ENCODE measurements at places on chromosomes 16 and 17.

GRCh38 chr17:8443756-8444155, 8.1 kb downstream of the NDEL1 start:
- DNase-seq = no peak

- no peak for DNase-seq
Observed at GRCh38 chr16:51922476-51922875, 624.5 kb downstream of the TOX3 start.

GRCh38 chr16:57357330-57358085, 1.1 kb upstream of the CCL22 start:
- no peak for DNase-seq

DNA sequence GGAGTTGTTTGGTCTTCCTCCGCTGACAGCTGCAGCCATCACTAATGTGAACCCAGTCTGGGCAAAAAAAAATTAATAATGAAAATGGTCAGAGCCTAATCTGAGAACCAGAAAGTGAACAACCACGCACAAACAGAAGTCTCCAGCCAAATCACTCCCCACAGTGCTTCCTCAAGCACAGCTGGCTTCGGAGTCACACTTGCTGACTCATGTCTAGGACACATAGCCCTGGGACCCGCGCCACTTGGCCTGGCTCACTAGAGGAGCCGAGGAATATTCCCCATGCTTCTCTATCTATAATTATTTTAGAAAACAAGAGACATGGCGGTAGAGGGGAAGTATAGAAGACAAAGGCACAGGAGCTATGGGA, 109.1 kb downstream of the ZFHX3 start:
- no peak for DNase-seq

DNA sequence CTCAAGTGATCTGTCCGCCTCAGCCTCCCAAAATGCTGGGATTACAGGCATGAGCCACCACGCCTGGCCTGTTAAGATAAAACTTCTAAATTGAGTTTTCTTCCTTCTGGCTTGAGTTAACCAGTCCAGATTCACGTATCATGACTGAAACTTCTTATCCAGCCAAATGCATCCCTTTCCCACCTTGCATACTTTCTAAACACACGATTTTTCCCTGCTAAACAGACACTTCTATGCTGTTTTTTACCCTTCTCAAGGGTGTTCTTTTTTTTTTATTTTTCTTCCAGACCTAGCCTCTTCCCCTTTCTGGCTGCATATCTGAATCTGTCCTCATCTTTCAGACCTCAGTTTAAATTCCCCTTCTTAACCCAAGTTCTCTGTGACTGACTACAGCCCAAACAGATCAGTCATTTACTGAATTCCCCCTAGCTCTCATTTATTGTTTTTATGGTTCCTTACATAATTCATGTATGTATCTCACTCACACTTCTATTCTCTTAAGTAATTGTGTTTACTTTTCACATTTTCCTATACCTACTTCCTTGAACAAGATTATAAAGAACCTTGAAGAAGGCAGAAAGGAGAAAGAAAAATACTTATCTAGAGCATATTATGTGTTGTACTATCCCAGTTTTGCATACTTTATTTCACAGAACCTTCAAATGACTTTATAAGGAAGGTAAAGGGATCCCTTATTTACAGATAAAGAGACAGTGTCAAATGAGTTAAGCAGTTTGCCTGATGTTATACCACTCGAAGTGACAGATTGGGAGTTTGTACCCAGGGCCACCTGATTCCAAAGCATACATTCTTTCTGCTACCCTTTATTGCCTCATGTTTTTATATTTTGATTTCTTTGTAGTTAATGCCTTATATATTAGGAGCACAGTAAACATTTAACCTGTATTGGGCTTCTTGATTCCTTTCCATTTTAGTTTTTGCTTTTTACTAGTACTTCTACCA, 5.2 kb downstream of the EVI2B start:
- no peak for DNase-seq

- DNase-seq = no peak
Observed at GRCh38 chr16:56783344-56783743, 53.4 kb downstream of the NUP93 start.

DNA sequence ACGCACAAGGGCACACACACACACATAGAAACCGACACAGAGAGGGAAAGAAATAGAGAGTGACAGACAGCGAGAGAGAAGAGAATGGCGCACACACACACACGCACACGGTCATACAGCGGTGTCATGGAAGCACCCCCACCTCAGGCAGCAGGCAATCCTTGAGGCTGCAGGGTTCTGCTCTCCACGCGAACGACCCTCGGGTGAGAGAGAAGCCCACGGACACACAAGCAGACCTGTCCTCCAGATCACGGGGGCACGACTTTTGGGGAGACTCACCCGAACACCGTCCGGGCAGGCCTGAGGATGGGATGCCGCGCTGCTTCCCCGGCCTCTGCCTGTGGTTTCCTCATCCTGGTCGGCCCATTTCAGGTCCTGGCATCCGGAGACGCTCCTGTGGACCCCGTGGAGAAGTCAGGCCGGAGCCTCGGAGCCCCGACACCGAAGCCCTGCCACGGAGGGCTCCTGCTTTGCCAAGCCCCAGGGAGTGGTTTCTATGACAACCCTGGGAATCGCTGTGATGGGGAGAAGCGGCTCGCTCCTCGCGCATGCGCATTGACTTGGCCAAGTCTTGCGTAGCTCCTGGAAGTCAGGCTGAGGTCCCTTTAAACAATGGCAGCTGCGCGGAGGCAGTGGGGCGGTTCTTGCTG, 118.2 kb upstream of the KCNJ18 start:
- DNase-seq = no peak

DNA sequence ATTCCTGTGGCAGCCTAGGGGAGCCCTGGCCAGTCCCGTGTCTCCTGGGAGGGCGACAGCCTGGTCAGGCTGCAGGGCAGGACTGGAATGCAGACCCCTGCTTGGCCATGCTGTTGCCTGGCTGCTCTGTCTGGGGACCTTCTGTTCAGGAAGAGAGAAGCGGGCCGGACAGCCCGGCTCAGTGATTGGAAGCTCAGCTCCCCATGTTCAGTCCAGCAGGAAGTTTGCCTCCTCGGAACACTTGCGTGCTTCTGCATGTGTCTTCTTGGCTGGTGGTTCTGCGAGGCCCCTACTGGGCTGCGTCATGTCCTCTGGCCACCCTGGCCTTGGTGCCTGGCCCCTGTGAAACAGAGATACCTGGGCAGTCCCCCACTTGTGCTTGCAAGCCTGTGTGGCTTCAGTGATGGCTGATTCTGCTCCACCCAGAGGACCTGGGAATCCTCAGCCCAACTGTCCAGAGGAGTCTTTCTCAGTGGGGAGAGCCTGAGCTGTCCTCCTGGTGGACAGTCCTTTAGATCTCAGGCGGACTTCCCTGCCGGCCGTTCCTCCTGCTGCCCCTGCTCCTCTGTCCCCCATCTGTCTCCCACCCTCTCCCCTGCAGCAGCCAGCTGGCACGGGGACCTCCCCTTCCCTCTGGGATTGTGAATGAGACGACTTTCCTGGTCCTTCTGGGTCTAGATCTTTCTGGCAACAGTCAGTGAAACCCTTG, 279.5 kb downstream of the SEC14L1 start:
- no peak for DNase-seq

DNA sequence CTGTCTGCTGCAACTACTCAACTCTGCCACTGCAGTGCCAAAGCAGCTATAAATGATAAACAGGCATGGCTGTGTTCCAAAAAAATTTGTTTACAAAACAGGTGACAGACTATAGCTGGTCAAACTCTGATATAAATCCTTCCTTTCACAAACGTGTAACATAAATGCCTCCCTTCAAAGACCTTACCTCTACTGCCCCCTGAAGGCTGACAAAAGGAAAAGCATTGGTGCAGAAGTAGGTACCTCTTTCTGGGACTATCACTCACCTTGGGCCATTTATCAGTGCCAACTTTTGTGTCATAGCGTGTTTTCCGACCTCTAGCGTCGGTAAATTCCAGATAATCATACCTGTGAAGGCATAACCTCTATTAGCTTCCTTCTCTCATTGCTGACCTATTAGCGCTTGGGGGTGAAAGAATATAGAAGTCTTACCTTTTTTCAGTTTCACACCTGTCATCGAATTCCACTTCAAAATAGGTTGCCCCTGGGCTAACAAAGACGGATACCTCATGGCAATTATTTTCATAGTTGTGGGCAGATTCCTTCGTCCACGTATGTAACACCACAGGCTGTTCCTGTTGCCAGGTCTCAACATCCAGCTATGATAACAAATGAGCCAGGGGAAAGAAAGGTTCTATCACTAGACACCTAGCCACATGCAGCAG, 67.9 kb downstream of the ZZEF1 start:
- DNase-seq = no peak

All from activated naive CD8-positive, alpha-beta T cell treated with anti-CD3 and anti-CD28 coated beads, Interleukin-2, amount 50 U/mL, for 16 hours (primary cell).